A549 treated with AZD2906 at 1 μM for 4 hours (cell line): ENCODE measurements at places on chromosomes 4 and X. TPM values are rescaled to one million over a fixed set of nuclear protein-coding genes. Genes with fewer than 3 reads are reported as not detected.

SHROOM4 gene
- not detected in 5 replicates for total RNA-seq

NLGN4X gene
- total RNA-seq, result 0.02 to 0.03 TPM (median 0.03 TPM) in 3 of 5 replicates, not detected in the others

AR gene
- total RNA-seq, result 2.9 to 3.5 TPM (median 3.3 TPM) in 5 replicates

C1QTNF7 gene
- total RNA-seq, result not detected in 5 replicates

CABS1 gene
- total RNA-seq, result not detected in 5 replicates

SPACA5 gene
- not detected in 5 replicates for total RNA-seq

ANKRD50 gene
- 3.8 to 6.5 TPM (median 4.9 TPM) in 5 replicates for total RNA-seq

GABRG1 gene
- total RNA-seq, result not detected in 5 replicates

ADAMTS3 gene
- total RNA-seq, result 0.01 TPM in 1 of 5 replicates, not detected in the others

GSX2 gene
- total RNA-seq, result not detected in 5 replicates

HUWE1 gene
- total RNA-seq, result 64.9 to 72.1 TPM (median 68.2 TPM) in 5 replicates

NALF2 gene
- 5.4 to 6.1 TPM (median 5.5 TPM) in 5 replicates for total RNA-seq

PLRG1 gene
- 52.6 to 60.2 TPM (median 57.3 TPM) in 5 replicates for total RNA-seq

RHOXF2 gene
- total RNA-seq, result not detected in 5 replicates

XAGE1A gene
- total RNA-seq, result 11.6 to 46.7 TPM (median 25.2 TPM) in 5 replicates

TMPRSS11B gene
- not detected in 5 replicates for total RNA-seq

STATH gene
- not detected in 5 replicates for total RNA-seq

RIPPLY1 gene
- total RNA-seq, result 0.11 TPM in 1 of 5 replicates, not detected in the others

MAML3 gene
- 13.4 to 16.1 TPM (median 13.7 TPM) in 5 replicates for total RNA-seq

CACNA1F gene
- total RNA-seq, result not detected in 5 replicates

GUCY1A1 gene
- not detected in 5 replicates for total RNA-seq

TMEM255A gene
- 0.34 to 0.54 TPM (median 0.50 TPM) in 5 replicates for total RNA-seq

SLC16A2 gene
- total RNA-seq, result 17.4 to 22.2 TPM (median 18.7 TPM) in 5 replicates

TKTL2 gene
- total RNA-seq, result not detected in 5 replicates

VCX gene
- total RNA-seq, result 0.10 TPM in 1 of 5 replicates, not detected in the others

KLHL5 gene
- 44.6 to 72.6 TPM (median 57.2 TPM) in 5 replicates for total RNA-seq

ATP10D gene
- total RNA-seq, result 2.0 to 2.4 TPM (median 2.3 TPM) in 5 replicates
